ENCODE measurements at places on chromosomes 1 and 21.

DNA sequence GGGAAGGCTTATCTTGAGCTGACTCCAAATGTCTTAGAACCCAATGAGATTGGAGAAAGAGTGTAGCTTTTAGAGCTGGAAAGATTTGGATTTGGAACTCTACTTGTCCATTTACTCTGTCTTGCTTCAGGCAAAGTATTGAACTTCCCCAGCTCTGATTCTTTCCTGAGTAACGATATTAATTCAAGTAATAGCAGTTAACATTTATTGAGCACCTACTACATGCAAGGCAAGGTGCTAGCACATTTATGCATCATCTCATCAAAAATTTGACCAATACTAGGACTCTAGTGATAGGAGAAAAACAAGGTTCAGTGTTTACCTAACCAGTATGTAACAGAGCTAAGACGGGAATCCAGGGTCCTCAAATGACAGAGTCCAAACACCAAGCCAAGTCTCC lies 2.5 kb upstream of the LRRN2 start:
- DNase-seq, result no peak

GRCh38 chr1:8194481-8195227 lies 123.3 kb upstream of the SLC45A1 start:
- DNase-seq, result no peak

DNA sequence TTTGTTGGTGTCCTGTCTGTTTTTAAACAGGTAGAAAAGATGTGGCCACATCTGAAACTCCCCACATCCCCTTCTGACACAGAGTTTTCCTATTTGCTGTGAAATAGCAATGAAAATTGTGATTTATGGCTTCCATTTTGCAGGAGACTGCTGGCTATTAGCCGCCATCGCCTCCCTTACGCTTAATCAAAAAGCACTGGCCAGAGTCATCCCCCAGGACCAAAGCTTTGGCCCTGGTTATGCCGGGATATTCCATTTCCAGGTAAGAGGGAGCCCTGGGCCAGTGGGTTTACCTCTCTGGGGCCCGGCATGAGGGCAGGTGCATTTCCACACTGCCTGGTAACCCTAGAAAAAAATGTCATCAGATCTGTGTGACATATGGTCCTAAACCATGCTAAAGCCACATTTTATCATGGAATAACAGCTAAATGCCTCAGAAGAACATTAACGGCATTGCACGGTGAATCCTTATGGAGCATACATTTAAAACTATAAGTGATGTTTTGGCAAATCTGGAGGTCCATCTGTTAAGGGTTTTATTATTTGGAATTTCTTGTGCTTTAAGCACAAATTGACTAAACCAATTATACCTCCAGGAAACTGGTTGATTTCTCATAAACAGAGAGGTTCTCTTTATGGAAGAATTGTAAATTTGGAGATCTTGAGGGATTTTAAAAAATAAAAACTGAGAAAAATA lies 12.3 kb downstream of the CAPN9 start:
- DNase-seq, result no peak

GRCh38 chr1:12436817-12437599 lies 181.0 kb downstream of the DHRS3 start:
- no peak for DNase-seq

DNA sequence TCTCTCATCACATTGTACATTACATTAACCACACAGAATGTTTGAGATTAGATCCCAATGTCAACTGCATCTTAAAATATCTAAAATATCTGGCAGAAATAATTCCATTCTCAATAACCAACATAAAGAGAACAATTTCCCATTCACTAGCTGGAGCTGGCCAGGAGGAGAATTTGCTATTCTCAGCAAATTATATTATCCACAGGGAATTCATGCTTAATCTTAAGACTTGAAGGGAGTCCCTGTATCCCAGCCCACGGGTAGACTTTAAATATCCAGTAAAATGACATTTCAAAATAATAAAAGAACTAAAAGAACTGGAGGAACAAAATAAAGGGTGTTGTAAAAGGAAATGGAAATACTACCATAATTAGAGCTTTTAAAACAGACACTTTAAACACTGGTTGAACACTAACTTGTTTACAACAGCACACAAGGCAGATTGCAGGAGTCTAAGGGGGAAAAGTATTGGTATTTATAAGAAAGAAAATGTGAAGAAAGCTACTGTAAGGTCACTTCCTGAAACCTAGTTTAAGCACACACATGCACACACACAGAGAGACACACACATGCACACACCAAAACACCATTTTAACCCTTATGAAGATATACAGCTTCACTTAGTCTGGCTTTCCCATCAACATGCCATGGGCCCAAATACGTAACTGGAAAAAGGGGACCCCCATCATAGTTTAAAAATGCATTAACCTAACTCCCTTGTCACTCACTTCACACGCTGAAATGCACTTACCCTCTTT lies 107.0 kb downstream of the PTPN14 start:
- DNase-seq, result no peak

GRCh38 chr1:7824701-7825100 lies 28.2 kb downstream of the UTS2 start:
- DNase-seq, result no peak

- DNase-seq, result no peak
Observed at GRCh38 chr1:77349275-77349674, 67.5 kb downstream of the AK5 start.

- DNase-seq, result no peak
Observed at GRCh38 chr21:42465803-42466127, 30.3 kb downstream of the RSPH1 start.

DNA sequence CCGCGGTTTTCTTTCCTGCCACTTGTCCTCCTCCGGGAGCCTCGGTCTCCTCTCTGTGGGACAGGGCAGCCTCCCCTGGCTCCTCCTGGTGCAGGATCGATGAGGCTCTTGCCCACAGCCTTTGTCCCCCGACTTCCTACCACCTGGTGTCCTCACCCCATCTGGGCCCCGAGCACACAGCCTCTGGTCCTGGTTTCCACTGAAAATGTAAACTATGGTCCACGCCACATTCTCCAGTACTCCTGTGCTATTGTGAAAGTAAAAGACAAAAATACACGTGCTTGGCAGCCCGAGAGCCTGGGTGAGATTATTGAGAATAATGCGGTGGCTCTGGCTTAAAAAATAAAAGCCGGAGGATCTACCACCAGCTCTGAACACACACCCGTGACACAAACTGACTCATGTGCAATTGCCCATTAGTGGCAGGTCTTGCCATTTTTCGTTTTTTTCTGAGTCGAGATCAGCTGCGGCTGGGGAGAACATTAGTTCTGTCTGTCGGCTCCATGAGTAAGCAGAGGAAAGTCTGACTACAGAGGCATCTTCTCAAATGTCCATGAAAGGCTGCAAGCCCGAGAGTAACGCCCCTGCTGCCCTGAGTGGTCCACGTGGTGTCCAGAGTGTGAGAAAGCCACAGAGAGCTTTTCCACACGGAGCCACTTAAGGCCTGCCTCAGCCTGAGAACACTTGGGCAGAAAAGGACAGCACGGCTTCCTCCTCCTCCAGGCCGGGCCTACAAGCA lies 5.7 kb upstream of the COL6A2 start:
- no peak for DNase-seq

GRCh38 chr1:84073266-84073665 lies 70.8 kb upstream of the PRKACB start:
- DNase-seq, result no peak

DNA sequence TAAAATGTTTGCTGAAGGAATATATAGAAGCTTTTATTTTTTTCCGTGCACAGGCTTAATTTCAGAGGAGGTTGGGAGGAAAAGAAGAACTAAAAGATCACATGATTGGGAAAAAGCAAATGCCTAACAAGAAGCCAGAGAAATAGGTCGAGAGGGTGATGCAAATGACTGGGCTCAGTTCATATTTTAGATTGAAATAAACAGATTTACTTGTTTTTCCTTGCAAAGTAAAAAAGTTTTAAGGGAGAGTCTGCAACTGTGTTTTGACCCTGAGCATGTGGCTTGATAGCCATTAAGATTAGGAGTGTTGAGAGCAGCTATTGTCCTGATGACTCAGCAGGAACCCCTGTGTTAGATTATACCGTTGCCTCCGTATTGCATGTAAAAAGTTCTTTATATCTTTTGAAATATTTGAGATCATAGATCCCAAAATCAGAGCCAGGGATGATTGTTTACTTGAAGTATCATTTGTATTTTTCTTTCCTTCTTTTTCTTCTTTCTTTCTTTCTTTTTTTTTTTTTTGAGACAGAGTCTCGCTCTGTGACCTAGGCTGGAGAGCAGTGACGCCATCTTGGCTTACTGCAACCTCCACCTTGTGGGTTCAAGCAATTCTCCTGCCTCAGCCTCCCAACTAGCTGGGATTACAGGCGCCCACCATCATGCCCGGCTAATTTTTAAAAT lies 20.2 kb downstream of the CLIC4 start:
- no peak for DNase-seq

DNA sequence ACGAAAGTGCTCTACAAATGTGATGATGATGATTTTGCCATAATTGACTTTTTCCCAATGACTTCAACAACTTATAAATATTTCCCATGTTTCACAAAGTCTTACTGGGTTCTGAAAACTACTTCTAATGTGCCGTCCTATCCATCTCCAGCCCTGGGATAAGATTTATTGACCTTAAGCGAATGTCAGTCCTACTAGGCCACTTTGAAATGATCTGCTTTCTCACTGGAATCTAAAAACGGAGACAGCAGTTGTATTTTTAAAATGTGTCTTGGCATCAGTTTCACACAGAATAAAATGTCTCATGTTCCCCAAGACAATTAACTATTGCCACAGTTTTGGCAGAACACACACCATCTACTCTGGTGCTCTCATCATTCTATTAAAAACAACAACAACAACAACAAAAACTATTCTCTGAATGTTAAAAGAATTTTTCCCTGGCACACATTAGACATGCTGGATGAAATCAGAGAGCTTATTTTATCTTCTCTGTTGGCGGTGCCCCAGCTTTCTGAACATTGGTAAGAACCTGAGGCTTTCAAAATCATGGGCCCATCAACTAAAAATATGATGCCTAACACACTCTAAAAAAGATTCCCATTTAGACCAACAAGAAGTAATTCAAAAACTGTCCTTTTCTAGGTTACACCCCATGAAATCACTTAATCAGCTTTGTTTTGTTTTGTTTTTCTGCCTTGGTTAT lies 23.1 kb upstream of the DNASE2B start:
- DNase-seq, result no peak

- no peak for DNase-seq
Observed at GRCh38 chr1:162988869-162989268, 80.3 kb upstream of the RGS4 start.

GRCh38 chr1:77834771-77835334 lies 53.6 kb upstream of the NEXN start:
- DNase-seq, result no peak

GRCh38 chr1:201307760-201308499 lies 24.6 kb downstream of the PKP1 start:
- DNase-seq, result no peak

- no peak for DNase-seq
Observed at GRCh38 chr1:30362603-30362990, 360.8 kb downstream of the MATN1 start.

- no peak for DNase-seq
Observed at GRCh38 chr1:112060261-112060660, 70.8 kb upstream of the KCND3 start.

- DNase-seq, result no peak
Observed at GRCh38 chr1:159936273-159936904, 9.0 kb downstream of the IGSF9 start.

DNA sequence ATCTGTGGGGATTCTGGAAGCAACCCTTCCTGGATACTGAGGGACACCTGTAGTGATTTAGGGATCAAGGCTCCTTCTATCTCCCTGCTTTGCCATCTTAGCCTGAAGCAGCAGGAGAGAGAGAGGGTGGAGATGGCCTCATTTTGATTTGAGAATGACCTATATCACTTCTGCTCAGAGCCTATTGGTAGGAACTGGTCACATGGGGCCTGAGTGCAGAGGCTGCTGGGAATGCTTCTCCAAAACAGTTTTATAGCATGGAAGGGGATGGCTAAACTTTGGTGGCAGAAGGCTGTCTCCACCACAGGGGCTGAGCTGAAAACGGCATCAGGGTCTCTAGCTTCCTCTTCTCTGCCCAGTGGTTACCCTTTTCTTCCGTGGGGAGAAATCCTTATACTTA lies 105.8 kb downstream of the TBX19 start:
- DNase-seq, result no peak

- DNase-seq, result no peak
Observed at GRCh38 chr1:184101571-184101970, 50.0 kb downstream of the TSEN15 start.

GRCh38 chr1:47438165-47439016 lies 547 bp downstream of the FOXD2 start:
- no peak for DNase-seq

GRCh38 chr1:207808911-207809555 lies 57.2 kb downstream of the CD46 start:
- DNase-seq, result no peak

DNA sequence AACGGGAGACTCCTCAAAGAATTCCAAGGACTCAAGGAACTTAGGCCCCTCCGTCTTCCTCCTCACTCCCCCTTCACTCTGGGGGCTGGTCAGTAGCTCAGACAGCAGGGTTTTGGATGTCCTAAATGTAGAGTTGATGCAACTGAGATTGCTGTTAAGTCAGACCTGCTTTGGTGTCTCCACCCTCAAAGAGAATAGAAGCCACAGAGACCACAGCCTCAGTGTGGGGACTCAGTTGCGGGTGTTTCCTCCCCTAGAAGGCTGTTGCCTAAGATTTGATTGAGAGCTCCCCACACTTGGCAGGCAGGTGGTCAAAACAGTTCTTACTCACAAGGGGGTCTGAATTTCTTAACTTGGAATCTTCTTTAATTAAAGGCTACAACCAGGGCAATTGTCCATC lies 7.6 kb downstream of the MAN1C1 start:
- DNase-seq, result no peak

DNA sequence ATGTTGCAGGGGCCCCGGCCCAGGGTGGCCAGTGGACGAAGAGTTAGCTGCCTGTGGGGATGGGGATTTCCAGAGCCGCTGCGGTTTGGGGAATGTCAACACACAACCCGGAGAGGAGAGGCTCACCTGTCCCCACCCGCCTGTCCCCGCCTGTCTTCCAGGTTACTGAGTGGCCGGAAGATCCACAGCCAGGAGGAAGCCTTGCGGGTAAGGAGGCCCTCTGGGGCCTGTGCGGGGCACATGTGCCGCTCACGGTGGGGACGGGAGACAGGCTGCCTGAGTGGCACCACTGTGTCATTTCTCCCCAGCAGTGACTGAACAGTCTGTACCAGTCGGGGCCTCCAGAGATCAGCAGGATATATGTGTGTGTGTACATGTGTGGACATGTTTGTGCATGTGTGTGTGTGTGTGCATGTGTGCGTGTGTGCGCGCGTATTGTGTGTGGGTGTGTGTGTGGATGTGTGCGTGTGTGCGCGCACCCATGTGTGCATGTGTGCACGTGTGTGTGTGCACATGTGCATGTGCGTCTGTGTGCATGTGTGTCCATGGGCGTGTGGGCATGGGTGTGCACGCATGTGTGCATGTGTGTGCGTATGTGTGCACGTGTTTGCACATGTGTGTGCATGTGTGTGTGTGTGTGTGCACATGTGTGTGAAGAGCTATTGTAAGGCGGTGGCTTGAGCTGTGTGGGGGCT lies 25.6 kb downstream of the CSTB start:
- no peak for DNase-seq

GRCh38 chr1:210257698-210258529 lies 25.3 kb downstream of the SERTAD4 start:
- DNase-seq, result no peak

GRCh38 chr1:200894712-200895442 lies at the start of gene INAVA:
Gene INAVA (plus strand): TSS chr1:200894900. CDS start chr1:200898401, 3,501 bp downstream.
- DNase-seq, result no peak
